Left colon (tissue), 2 donors: ENCODE measurements at places on chromosomes 5 and 9. TPM values are rescaled to one million over a fixed set of nuclear protein-coding genes. Genes with fewer than 3 reads are reported as not detected.

MORN5 gene
- not detected for total RNA-seq

NOL6 gene
- 20.3 TPM for total RNA-seq

LTC4S gene
- 8.7 TPM for total RNA-seq

- DNase-seq = no peak
These were observed 37.5 kb upstream of the NUDT12 start for GRCh38 chr5:103600086-103600485.

DNA sequence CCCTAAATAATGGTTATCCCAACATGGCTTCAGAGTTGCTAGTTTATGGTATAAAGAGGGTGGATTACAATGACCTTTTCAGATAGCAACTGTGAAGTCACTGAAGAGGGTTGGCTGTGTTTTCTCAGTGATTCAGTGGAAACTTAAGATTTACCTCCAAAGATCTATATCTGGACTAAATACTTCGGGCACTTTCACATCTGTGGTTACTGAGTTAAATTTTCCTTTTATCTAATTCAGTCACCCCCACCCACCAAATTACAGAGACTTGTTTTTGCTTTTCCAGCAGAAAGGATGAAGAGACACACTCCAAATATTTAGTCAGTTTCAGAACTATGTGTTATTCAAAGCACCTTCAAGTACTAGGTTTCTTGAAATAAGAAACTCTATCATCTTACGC is 573.2 kb downstream of the CCDC171 start:
- DNase-seq = no peak

DNA sequence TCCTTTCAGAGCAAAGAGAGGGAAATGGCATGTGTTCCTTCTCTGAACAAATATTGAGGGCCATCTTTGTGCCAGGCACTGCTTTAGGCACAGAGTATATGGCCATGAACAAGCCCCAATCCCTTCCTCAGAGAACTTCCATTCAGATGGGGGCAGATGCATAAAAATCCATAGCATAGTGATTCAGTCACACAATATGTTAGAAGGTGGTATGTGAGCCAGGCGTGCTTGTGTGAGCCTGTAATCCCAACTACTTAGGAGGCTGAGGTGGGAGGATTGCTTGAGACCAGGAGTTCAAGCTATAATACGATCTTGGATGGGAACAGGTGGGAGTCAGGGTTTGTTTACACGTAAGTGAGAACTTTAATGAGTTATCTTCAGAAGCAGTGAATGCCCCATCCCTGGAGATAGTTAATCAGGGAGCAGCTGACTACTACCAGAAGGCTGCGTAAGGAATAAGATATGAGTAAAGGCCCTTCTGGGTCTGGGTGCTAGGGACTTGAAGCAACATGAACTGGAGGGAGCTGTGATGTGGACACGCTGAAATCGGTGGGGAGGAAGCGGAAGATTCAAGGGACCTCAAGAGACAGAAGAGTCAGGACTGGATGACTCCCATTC is 27.1 kb downstream of the NANS start:
- no peak for DNase-seq

CTXN3 gene
- total RNA-seq = not detected

DNA sequence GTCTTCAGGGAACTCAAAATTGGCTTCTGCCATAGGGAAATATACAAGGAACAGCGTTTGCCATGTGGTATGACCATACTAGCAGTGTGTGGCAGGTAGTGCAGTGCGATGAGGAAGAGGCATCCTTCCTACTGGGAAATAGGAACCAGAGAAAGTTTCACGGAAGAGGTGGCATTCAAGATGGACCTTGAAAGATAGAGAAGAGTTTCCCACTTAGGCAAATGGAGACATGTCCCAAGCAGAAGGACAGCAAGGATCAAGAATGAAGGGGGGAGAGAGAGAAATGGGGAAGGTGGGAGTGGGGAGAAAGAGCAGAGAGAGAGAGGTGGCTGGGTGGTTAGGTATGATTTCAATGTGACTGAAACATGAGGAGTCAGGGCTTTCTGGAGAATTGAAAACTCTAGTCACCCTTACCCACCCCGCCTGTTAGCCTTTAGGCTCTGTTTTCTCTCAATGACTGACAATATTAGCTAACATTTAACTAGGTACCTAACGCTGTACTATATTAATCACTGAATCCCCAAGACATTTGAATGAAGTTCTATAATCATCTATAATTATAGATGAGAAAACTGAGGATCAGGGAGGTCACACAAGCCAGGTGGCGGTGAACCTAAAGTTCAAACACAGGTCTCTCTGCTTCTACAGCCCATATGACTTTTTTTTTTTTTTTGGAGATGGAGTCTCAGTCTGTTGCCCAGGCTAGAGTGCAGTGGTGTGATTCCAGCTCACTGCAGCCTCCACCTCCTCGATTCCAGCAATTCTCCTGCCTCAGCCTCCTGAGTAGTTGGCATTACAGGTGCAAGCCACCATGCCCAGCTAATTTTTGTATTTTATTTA is 171.3 kb downstream of the NR3C1 start:
- no peak for DNase-seq

GRCh38 chr5:103358305-103358995 is 99.9 kb downstream of the MACIR start:
- DNase-seq = no peak

DNA sequence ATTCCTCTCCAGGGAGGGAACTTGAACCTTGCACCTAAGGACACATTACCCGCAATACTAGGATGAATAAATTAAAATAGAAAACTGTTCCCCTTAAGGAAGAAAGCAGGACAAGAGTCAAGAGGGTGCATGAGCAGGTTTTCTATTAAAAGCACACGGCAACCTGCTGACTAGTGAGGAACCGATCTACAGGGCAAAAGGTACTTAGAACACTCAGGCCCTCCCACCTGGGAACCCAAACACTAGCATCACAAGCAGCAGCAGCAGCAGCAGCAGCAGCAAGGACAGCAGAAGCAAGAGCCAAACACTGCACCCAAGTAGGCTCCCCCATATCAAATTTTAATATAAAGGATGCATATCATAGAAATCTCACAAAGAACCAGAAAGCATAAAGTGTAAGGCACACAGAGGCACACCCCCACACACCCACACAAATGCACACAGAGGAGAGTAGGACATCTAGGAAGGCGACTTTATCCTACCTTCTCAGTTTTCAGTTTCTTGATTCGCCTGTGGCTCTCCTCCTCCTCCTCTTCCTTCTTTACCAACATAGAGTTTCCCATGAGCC is 2.8 kb downstream of the ZNF608 start:
- DNase-seq = no peak

DNA sequence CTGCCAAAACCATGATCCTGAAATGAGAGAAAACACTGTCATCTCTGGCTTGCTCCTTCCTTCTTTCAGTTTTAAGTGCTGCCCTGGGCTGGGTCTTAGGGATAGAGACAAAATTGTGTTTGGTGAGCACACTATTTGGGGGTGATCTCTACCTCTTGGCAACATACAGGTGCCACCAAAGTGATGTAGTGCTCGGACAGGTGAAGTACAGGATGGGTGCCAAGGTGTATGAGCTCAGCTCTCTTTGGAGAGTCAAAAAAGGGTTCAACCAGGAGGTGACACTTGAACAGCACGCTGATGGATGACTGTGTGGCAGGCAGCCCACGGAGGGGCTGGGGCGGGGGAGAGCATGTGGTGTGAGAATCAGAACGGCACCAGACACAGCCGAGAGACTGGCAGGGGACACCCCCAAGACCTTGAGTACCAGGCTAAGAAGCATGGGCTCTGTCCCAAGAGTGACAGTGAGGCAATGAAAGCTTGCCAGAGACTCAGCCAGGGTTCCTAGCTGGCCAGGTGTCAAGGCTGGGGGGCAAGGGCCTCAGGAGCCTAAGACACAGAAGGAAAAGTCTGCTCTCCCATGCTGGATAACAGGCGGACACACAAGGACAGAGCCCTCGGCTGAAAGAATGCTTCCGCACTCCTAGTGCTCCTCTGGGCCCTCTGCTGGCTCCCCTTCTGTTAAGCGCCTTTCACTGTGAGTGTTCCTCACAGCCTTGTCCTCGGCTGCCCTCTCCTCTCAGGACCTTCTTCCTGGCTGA is 2.5 kb downstream of the NHP2 start:
- DNase-seq = no peak

GRCh38 chr9:82563094-82563493 is 499.8 kb downstream of the RASEF start:
- no peak for DNase-seq

GPX3 gene
- 106 TPM for total RNA-seq

GRCh38 chr5:111645303-111645838 is 111.6 kb downstream of the NREP start:
- DNase-seq = no peak

GRCh38 chr5:178111925-178112324 is 1.4 kb upstream of the N4BP3 start:
- DNase-seq = no peak

CD74 gene
- total RNA-seq = 132 TPM

DNA sequence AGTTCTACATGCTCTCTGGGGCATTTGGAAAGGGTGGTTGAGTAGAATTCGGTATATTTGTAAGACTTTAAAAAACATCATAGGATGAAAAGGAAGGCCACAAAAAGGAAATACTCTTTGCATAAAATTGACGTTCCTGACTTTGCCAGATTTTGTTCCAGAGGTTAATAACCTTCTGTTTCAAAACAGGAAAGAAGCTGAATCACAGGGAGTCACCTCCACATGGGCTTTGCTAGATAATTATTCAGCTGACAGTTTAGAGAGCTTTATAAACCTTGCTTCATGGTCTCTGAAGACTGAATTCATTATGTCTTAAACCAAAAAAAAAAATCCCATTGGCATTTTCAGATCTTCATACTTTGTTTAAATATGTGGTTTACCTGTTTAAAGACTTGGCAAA is 203.7 kb downstream of the SEMA6A start:
- DNase-seq = no peak

GRCh38 chr9:97557606-97558095 is 56.2 kb downstream of the TMOD1 start:
- DNase-seq = no peak

DNA sequence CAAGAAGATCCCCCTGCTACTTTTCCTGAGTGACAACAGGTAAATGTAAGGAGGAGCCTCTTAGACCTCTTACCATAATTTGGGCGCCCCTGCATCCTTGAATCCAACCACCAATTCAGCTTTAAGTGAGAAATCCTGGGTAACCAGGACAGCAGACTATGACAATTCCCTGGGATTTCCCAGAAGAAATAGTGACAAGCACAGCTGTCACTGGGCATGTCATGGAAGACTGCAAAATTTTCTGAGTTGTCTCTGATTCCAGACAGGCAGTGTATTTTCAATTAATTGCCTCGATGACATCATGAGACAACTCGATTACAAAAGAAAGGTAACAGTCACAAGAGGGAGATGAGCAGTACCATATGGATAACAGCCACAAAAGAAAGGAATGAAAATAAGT is 256.9 kb downstream of the BNC2 start:
- DNase-seq = no peak

GRCh38 chr9:124124729-124125650 is 113.4 kb downstream of the LHX2 start:
- DNase-seq = no peak

GRCh38 chr9:137524981-137525317 is 25.3 kb downstream of the PNPLA7 start:
- DNase-seq = no peak

FABP6 gene
- total RNA-seq = not detected

TMEM215 gene
- not detected for total RNA-seq

CDH6 gene
- 1.1 TPM for total RNA-seq

- no peak for DNase-seq
These were observed 19.4 kb downstream of the CSF1R start for GRCh38 chr5:150066901-150067396.

GRCh38 chr9:71637375-71637774 is 130.9 kb downstream of the CEMIP2 start:
- DNase-seq = no peak

GRCh38 chr9:119272500-119273211 is 96.6 kb downstream of the BRINP1 start:
- DNase-seq = no peak

GRCh38 chr5:50889790-50890189 is 223.4 kb downstream of the PARP8 start:
- DNase-seq = no peak

DNA sequence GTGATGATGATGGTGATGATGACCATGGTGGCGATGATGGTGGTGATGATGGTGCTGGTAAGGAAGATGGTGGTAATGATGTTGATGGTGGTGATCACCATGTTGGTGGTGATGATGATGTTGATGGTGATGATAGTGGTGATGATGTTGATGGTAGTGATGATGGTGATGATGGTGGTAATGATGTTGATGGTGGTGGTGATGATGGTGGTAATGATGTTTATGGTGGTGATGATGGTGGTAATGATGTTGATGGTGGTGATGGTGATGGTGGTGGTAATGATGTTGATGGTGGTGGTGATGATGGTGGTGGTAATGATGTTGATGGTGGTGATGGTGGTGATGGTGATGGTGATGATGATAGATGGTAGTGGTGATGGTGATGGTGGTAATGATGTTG is 20.7 kb upstream of the RXRA start:
- DNase-seq = no peak

FOXD4L4 gene
- total RNA-seq = 0.17 TPM
